Activated CD8-positive, alpha-beta memory T cell treated with anti-CD3 and anti-CD28 coated beads for 1 hour (primary cell): ENCODE measurements at places on chromosomes 6 and 20.

DNA sequence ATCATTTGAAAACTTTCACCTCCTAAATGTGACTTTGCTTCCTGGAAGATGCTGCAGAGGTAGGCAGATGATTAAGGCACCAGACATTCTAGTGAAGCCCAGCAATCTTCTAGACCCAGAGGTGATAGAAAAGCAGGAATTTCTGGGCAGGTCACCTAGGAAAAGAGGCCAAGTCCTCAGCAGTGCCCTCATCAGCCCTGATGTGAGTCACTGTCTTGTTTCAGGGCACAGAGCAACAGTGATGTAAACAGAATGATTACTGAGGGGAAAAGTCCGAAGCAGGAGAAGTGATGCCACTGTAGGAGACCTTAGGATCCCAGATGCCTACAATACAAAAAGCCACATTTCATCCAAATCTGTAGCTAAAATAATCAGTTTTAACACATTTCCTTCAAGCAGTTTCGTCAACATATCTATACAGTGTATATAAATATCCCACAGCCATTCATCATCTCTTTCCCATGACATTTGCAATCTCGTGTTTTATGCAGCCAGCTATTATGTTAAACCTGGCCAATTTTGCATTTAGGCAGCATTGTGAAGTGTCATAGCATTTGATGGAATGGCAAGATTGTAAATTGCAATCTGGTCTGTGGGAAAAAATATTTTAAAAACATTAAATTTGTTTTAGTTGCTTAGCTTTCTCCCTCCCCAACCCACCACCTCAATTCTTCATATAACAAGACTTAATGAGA lies 401.2 kb upstream of the RNF217 start:
- no peak for DNase-seq

DNA sequence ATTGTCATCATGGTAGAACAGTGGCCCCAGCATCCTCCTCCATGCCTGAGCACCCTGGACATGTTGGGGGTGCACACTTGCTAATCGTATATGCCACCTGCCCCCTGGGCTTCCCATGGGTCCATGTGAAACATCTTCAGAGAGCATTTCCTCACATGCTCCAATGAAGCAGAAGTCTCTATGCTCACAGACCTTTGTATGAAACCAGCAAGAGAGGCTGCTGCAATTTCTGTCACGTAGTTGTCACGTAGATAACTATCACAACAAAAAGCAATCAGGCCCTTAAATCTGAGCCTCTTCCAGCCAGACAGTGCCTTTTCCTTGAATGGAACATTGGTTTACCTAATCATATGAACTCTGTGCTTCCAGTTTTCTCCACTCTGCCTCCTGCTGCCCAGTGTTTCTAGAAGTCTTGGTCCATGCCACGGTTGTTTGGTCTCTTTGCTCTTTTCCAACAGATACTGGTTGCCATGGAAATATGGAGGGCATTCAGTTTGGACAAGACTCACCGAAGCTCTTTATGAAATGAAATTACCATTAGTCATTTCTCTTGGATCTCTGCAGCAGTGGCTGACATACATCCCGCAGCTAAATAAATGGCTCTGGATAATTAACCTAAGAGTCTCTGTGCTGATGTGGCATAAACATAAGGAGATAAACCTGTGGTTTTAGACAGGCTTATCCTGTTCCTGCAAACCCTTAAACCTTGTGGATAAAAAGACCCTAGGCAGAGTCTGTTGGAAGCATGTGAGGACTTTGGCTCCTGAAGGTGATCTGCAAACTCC lies 172.8 kb upstream of the SYNDIG1 start:
- DNase-seq: no peak

DNA sequence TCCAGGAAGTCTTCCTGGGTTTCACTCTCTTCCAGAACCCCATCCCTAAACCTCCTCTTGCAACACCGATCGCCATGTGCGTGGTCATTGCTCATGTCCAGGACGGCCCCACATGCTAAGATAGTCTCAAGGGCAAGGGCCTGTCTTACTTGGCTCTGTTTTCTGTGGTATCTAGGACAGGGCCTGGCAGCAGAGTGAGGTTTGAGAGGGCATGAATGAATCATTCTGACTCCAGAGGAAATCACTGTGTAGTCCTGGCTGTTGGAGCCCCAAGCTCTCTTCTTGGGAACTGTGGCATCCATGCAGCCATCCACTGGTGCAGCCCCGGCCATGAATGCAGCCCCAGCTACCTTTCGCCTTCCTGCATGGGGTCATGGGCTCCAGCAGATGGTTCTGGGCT lies 12.4 kb downstream of the SIRPA start:
- DNase-seq: no peak

DNA sequence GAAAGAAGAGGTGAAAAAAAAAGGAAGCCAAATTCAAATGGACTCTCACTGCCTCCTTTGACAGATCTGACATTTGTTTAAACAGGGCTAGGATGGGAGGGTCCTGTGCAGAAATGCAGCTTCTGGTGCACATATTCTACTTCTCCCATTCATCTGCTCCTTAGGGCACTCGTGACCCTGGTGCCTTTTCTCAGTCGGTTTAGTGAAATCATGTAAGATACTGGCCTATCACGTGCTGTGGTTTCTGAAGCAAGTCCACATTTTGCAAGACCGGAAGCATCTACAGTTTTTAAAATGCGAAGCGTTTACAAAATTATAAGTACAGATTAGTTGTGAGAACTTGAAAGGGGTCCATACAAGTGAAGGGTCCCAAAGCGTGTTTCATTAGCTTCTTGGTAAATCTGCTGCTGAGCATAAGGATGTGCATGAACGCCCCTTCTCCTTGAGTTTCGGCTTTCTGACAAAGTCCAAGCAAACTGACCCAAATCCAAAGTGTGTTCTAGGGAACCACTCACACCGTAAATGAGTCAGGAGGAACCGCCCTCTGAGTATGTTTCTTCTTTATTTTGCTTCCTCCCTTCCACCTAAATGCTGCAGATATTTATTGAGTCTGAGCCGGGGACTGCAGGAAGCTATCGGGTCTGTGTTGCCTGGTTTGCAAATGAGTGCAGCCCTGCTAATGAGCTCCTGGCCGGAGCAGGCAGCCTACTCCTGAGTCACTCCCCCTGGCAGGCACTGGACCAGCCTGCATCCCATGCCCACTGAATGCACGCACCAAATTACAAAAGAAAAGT lies 323.8 kb upstream of the JARID2 start:
- DNase-seq: no peak

GRCh38 chr6:125868678-125869395 lies 78.1 kb downstream of the NCOA7 start:
- DNase-seq: no peak

DNA sequence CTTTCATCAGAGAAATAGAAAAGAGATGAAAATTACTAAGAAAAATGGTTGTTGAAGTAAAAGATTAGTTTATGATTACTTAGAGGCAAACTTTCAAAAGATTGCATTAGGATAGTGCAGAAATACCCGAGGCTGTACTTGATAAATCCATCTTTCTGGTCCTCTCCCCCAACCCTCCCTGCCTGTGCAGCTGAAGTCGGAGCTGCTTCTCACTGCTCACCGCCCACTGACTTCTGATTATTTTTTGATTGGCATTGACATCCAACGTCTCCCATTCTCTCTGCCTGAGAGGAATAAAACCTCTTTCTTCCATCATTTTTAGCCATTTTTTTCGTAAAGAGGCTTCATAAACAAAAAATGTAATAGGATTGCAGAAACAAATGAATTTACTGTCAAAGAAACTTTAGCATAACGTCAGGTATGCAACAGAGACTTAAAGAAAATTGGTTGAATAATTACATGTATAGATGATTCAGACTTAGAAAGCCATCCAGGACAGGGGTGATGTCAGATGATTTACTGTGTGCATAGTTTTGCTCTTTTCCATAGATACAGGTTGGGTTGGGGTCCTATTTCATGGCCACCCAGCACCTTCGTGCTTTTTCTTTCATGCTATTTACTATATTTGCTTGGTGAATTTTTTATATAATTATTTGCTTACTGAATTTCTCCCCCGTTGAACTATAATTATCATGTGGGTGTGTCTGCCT lies 53.6 kb upstream of the EDN3 start:
- no peak for DNase-seq
